ENCODE measurements at places on chromosomes 6 and 20.

DNA sequence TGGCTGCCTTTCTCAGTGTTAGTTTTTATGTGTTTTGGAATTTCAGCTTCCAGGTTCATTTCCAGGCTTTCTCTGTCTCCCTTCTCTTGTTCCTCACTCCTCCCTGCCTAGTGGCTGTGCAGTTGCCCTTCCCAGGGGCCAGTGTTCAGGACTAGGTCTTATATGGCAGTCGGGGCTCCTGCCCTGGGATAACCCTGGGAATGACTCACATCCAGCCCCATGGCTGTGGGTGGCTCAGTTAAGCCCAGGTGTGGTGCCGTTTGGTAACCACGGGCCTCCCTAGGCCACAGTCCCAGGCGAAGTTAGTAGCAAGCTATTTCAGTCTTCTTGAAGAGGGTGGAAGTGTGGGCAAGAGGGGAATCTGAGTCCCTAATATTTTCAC is 57.4 kb upstream of the DDR1 start:
- DNase-seq: no peak

- DNase-seq: peak; percentile 27
Measured at GRCh38 chr6:79466207-79466834, 70.9 kb downstream of the LCA5 start.

DNA sequence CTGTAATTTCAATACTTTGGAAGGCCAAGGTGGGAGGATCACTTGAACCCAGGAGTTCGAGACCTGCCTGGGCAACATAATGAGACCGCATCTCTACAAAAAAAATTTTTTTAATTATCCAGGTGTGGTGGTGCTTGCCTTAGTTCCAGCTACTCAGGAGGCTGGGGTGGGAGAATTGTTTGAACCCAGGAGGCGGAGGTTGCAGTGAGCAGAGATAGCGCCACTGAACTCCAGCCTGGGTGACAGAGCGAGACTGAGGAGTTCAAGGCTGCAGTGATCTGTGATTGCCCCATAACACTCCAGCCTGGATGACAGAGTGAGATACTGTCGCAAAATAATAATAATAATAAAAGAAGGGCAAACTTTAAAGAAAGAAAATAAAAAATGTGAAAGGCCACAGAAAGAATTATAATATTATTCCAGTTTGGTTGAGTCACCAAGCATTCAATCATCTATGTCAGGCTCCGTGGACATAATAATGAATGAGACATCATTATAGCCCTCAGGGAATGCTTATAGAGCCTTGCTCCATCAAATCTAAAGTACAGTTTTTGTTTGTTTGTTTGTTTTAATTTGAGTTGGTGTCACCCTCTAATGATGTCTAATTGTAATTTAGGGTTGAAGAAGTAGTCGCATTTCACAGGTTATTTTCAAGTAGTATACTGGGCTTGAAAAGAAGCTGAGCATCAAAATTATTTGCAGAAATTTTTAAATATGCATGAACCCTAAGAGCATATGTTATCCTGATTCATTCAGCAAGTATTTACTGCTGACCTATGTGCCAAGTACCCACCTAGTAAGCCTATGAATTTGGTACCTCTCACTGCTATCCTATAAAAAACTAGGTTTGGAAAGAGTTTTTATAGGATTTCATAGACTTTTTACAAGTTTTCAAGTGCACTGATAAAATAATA is 15.1 kb downstream of the GLYATL3 start:
- no peak for DNase-seq

GRCh38 chr6:36343109-36343680 is 6.5 kb upstream of the BNIP5 start:
- no peak for DNase-seq

DNA sequence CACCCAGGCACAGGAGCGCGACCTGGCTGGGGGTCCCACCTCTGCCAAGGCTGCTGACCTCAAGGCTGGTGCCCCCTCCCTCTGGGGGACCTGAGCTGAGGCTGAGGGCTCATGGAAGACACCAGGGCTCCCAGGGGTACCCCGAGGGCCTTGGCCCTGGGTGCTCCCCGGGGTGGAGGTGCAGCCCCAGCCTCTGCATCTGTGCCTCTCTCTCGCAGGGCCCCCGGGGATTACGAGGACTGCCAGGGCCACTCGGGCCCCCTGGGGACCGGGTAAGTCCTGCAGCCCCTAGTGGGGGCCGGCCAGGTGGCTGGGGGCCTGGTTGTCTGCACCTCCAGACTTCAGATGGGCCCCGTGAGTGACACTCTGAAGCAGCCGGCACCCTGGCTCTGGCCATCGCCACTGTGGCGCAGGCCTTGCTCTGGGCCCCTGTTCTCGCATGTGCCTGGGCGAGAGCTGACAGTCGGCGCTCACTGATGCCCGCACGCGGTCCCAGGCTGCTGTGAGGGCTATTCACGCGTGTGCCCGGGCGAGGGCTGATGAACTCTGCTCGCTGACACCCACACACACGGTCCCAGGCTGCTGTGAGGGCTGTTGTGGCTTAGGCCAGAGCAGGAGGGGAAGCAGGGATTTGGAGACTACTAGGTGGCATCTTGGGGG is 9.3 kb downstream of the COL9A3 start:
- DNase-seq: no peak

GRCh38 chr6:110327391-110327790 is 30.8 kb downstream of the METTL24 start:
- DNase-seq: no peak

DNA sequence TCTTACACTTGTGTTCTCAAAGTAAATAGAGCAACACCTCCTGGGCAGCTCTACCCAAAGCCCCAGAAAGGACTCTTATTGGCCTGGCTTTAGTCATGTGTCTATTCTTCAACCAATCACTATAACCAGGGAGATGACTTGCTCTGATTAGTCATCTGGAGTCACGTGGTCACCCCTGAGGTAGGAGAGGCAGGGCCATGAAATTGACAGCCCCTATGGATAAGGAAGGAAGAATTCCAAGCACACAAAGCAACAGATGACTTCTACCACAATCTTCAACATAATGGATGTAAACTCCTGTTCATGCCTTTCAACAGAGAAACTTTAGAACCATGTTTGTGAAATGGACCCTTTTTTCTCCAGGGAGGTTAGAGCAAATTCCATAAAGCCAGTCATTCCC is 24.6 kb upstream of the EYA2 start:
- no peak for DNase-seq

DNA sequence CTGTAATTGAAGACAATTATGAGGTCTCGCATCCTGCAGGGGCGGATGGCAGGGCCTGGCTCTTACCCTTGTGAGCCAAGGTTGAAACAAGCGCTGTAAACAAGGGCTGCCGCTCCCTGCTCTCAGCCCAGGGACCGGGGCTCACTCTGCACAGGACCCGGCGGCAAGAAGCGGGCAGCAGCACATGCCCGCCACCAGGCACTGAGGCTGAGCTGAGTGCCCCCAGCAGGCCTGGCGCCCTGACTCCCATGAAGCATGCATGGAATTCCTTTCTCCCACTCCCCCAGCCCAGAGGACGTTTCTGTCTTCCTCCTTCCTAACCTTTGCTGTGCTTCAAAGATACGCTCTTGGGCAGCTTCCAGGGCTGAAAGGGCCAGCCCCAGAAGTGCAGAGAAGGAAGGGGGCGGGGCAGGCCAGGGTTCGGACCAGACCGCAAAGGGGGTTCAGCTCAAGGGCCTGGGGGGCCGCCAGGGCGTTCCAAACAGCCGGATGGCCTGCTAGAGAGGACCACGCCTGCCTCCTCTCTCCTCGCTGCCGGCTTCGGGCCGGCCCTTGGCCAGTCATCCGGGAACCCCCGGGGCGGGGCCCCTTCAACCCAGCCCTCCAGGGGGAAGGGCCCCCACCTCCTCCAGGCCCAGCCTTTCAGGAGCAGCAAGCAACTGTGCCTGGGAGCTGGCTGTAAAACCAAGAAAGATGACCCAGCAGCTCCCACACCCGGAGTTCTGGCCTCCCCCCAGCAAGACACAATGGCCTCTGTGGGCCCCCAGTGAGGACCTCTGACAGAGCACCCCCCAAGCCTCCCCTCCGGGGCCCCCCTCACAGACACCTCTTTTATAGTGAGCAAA is 109.9 kb downstream of the NOL4L start:
- no peak for DNase-seq

- no peak for DNase-seq
Measured at GRCh38 chr6:9523462-9523861, 891.4 kb downstream of the TFAP2A start.

- DNase-seq: no peak
Measured at GRCh38 chr6:45494416-45495135, 116.8 kb upstream of the SUPT3H start.
